ENCODE measurements at places on chromosomes 4 and X.

- peaks cover 37% of the 10 kb centered on the region for H3K4me1 ChIP-seq
- no peak for DNase-seq
- peak overlapping the region; percentile 39 for H3K4me3 ChIP-seq
- H3K27me3 ChIP-seq = no peaks in the 10 kb centered on the region
- H3K27ac ChIP-seq = peak overlapping the region; percentile 80
- no peaks in the 10 kb centered on the region for H3K36me3 ChIP-seq
Measured at GRCh38 chr4:118973295-118973694, 84.6 kb downstream of the SYNPO2 start.

- no peaks in the 10 kb centered on the region for H3K36me3 ChIP-seq
- H3K4me1 ChIP-seq = no peaks in the 10 kb centered on the region
- H3K27ac ChIP-seq = no peak overlapping the region
- DNase-seq = no peak
Measured at GRCh38 chrX:84205276-84205675, 17.3 kb upstream of the RPS6KA6 start.

DNA sequence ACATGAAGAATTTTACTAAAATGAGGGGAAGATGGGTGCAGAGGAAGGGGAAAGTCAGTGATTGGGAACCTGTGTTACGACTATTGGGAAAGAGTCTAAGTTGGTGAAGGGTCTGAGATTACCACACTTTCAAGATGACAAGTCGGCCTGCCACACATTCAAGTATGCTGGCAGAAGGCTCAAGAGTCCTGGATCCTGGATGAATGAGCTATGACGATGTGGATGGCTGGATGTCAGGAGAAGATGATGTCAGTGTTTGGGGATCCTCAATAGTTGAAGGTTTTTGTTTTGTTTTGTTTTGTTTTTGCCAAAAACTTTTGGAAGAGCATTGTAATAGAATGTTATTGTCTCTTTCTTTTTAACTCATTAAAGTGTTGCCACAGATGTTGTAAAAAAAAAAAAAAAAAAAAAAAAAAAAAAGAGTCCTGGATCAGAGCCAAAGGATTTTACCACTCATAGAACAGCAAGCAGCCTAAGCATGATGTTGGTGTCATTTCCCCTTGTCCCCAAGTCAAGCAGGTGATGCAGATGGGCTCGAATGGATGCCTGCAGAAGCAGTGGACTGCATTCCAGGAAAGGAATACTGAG, 120.6 kb downstream of the REELD1 start:
- H3K27ac ChIP-seq = no peak overlapping the region
- no peak overlapping the region for H3K4me3 ChIP-seq
- DNase-seq = no peak
- H3K36me3 ChIP-seq = no peaks in the 10 kb centered on the region
- H3K4me1 ChIP-seq = peaks cover 11% of the 10 kb centered on the region
- H3K27me3 ChIP-seq = no peaks in the 10 kb centered on the region

DNA sequence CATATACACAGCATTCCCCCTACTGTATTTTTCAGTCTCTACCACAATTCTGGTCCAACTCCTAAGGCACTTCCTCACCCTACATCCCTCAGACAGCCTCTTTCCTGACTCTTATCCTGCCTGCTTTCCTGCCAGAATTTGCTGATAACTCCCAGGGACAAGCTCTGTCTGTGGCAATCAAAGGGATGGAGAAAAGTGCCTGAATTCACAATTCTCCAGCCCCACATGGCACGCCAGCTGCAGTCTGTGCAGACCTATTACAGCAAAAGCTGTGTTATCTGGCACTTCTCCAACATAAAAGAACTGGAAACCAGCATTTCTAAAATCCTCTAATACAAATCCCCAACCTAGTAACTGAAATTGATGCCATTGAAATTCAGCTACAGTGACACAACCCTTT, 404.8 kb downstream of the KLHL13 start:
- DNase-seq = no peak
- H3K4me1 ChIP-seq = no peaks in the 10 kb centered on the region
- no peaks in the 10 kb centered on the region for H3K27me3 ChIP-seq

DNA sequence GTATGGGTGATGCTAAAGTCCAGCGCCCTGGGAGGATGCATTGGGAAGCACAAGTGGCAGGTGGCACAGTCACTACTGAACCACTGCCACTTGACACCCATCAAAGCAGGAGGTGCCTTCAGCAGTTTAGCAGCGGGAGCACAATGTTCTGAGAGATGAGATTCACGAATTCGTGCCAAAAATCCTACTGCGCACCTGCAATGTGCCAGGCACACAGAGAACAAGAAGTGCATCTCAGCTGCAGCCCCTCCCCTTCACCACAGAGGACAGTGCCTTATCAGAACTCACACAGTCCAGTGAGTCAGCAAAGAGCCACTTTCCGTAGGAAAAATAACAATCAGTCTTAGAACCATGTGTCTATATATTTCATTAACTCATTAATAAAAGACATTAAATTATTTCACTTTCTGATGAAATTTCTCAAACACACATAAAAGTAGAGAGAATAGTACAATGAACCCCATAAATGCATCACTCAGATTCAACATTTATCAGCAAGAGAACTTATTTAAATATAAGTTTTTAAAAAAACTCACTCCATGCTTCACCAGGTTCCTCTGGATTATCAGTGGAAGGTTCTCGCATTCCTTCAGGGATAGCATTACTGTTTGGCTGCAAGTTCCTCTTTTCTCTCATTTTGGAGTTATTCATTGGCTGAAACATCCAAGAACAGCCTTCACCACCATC, 47.0 kb downstream of the BEND2 start:
- H3K27me3 ChIP-seq = no peaks in the 10 kb centered on the region
- H3K36me3 ChIP-seq = no peaks in the 10 kb centered on the region
- H3K4me1 ChIP-seq = no peaks in the 10 kb centered on the region
- no peak overlapping the region for H3K4me3 ChIP-seq
- H3K27ac ChIP-seq = no peak overlapping the region

GRCh38 chr4:46900082-46900481, 9.0 kb downstream of the COX7B2 start:
- no peak overlapping the region for H3K4me3 ChIP-seq
- DNase-seq = no peak
- no peaks in the 10 kb centered on the region for H3K4me1 ChIP-seq
- H3K27ac ChIP-seq = no peak overlapping the region
- no peaks in the 10 kb centered on the region for H3K36me3 ChIP-seq

- no peak overlapping the region for H3K4me3 ChIP-seq
- H3K36me3 ChIP-seq = no peaks in the 10 kb centered on the region
- DNase-seq = no peak
- H3K27me3 ChIP-seq = no peaks in the 10 kb centered on the region
- no peak overlapping the region for H3K27ac ChIP-seq
Measured at GRCh38 chr4:108814326-108814725, 51.5 kb upstream of the ETNPPL start.

DNA sequence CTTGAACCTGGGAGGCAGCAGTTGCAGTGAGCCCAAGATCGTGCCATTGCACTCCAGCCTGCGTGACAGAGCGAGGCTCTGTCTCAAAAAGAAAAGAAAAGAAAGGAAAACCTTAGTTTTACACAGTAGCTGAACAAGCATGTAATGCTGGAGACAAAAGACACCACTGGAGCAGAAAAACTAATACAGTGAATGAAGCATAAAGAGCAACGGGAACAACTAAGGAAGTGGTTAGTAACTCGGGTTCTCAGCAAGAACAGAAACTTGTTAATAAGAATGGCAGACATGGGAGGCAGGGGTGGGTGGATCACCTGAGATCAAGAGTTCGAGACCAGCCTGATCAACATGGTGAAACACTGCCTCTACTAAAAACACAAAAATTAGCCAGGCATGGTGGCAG, 263.7 kb downstream of the FSTL5 start:
- no peak overlapping the region for H3K27ac ChIP-seq
- no peak overlapping the region for H3K4me3 ChIP-seq
- DNase-seq = no peak
- H3K4me1 ChIP-seq = no peaks in the 10 kb centered on the region
- no peaks in the 10 kb centered on the region for H3K36me3 ChIP-seq

DNA sequence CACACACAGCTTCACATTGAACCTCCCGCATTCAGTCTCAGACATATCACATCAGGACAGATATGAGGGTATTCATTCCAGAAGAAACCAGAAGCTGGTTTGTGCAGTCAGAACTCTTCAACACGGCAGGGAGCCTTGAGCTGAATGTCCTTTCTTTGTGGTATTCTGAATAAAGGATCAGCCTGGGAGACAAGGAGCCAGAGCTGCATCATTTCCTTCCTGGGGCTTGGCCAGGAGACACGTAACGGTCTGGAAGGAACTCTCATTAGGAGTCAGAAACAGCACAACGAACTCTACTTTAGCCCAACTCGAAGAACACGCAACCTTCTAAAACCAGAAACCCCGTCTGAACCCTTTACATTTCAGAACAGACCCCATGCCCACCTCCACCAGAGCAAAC, 46.4 kb downstream of the KDR start:
- H3K36me3 ChIP-seq = no peaks in the 10 kb centered on the region
- no peak for DNase-seq
- no peaks in the 10 kb centered on the region for H3K4me1 ChIP-seq
- H3K27ac ChIP-seq = no peak overlapping the region
- H3K4me3 ChIP-seq = no peak overlapping the region

GRCh38 chr4:161189286-161190134, 974.3 kb downstream of the FSTL5 start:
- H3K36me3 ChIP-seq = no peaks in the 10 kb centered on the region
- H3K4me3 ChIP-seq = no peak overlapping the region
- H3K4me1 ChIP-seq = no peaks in the 10 kb centered on the region
- no peak overlapping the region for H3K27ac ChIP-seq
- no peaks in the 10 kb centered on the region for H3K27me3 ChIP-seq
- no peak for DNase-seq

DNA sequence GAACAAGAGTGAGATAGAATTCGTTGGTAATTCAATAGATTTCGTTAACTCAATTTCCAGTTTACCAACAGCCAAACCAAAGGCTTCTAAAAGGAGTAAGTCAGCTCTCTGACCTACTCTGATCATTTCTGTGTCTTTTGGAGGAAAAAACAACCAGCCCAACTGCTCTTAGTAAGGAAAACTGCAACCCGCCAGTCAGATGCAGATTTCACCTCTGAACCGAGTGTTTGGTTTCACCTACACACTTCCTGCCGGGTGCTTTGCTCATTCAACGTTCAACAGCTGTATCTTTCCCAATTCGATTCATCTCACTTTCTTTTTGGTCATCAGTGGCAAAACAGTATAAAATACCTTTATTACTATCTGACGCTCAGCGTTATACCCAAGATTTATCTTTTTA, 24.5 kb downstream of the TMSB4X start:
- no peak overlapping the region for H3K4me3 ChIP-seq
- no peaks in the 10 kb centered on the region for H3K27me3 ChIP-seq
- H3K36me3 ChIP-seq = no peaks in the 10 kb centered on the region
- no peak overlapping the region for H3K27ac ChIP-seq

DNA sequence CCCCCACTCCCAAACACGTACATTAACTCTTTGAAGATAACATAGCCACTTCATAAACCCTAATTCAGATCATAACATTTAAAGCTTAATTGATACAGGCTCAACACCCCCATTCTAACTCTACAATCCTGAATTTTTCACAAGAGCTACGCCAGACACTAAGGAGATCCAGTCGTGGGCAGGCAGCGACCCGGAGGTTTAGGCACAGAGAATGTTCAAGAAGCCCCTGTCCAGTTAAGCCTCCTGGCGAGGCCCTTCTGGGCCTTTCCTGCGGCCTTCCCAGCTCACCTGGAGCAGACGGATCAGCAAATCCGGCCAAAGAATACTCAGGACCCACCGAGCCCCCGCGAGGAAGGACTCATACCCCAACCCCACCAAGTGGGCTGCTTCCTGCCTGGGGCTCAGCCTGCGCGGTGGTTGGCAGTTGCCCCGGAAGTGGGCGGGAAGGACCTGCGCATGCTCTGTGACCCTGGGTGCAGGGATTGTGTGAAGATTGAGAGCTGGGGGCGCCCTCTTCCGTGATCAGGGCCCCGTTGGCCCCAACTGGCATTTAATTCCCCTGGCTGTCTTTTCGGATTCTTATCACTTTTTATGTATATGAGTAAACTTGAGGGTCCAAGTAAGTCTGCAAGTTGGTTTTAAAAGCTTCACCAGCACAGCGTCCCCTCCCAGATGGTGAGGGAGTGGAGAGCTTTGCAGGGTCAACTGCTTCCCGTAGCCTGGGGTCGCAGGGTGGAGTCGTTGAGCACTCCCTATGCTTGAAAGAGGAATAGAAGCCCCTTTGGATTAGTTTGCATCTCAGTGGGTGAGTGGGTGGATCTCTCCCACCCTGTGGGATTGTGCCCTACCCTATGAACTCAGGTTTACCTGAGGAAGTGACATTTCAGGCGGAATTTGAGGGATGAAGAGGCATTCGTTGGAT, at the start of gene TRIM61:
TRIM61 (minus strand) TSS at position 415 of the 922 bp plus-strand sequence. CDS start 7,655 bp downstream, outside the sequence.
- no peaks in the 10 kb centered on the region for H3K4me1 ChIP-seq
- no peaks in the 10 kb centered on the region for H3K27me3 ChIP-seq
- H3K4me3 ChIP-seq = peak within 1 kb of the TSS; percentile 79
- no peak within 1 kb of the TSS for H3K27ac ChIP-seq

DNA sequence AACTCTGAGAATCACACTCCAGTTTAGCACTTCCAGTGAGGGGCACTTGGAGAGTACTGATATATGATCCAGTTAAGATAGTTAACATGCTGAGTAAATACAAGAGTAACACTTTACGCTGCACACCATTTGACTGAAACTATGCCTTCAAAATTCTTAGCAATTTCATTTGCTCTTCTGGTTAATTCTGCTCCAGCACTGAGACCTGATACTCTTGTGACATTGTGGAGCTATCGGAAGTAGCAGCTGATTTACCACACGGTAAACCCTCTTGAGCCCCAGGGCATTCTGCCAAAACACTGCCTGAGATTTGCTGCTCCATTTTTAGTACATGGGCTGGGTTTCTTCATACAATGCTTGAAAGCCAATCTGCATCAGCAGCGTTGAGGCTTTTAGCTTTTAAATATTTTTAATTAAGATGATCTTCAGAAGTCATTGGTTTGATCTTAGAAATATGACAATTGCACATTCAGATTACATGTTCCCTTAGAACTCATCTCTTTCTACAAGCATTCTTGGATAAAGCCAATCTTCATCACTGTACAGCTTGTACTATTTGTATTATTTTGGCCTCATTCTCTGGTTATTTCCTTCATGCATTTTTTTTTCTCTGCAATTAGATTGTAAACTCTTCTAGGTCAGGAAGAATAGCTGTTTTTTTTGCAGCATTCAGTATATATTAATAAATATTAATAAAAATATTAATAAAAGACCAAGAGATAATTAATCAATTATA, 67.8 kb upstream of the ETNPPL start:
- no peaks in the 10 kb centered on the region for H3K36me3 ChIP-seq
- no peak overlapping the region for H3K27ac ChIP-seq
- no peak overlapping the region for H3K4me3 ChIP-seq
- H3K27me3 ChIP-seq = no peaks in the 10 kb centered on the region
- H3K4me1 ChIP-seq = no peaks in the 10 kb centered on the region
- DNase-seq = no peak

- no peaks in the 10 kb centered on the region for H3K27me3 ChIP-seq
- H3K27ac ChIP-seq = no peak overlapping the region
- H3K4me3 ChIP-seq = no peak overlapping the region
Measured at GRCh38 chr4:126738527-126738923, 894.2 kb upstream of the INTU start.

GRCh38 chr4:77197831-77198230, 40.8 kb downstream of the CCNG2 start:
- DNase-seq = no peak
- H3K27ac ChIP-seq = no peak overlapping the region
- no peak overlapping the region for H3K4me3 ChIP-seq
- H3K27me3 ChIP-seq = no peaks in the 10 kb centered on the region
- no peaks in the 10 kb centered on the region for H3K4me1 ChIP-seq
- no peaks in the 10 kb centered on the region for H3K36me3 ChIP-seq

GRCh38 chrX:81301877-81302276, 100.0 kb downstream of the SH3BGRL start:
- no peaks in the 10 kb centered on the region for H3K27me3 ChIP-seq
- no peaks in the 10 kb centered on the region for H3K36me3 ChIP-seq
- H3K27ac ChIP-seq = no peak overlapping the region
- DNase-seq = no peak

Measured in thoracic aorta (tissue), 2 donors.